ENCODE measurements at places on chromosomes 4 and X. TPM values are rescaled to one million over a fixed set of nuclear protein-coding genes. Genes with fewer than 3 reads are reported as not detected.

- no peak for DNase-seq
These were observed 43.0 kb downstream of the AMELX start for GRCh38 chrX:11336201-11336600.

- no peak for DNase-seq
These were observed 27.8 kb upstream of the FGFBP2 start for GRCh38 chr4:15990570-15991285.

- DNase-seq = no peak
These were observed 36.5 kb downstream of the SHOX start for GRCh38 chrX:666762-667720.

DNA sequence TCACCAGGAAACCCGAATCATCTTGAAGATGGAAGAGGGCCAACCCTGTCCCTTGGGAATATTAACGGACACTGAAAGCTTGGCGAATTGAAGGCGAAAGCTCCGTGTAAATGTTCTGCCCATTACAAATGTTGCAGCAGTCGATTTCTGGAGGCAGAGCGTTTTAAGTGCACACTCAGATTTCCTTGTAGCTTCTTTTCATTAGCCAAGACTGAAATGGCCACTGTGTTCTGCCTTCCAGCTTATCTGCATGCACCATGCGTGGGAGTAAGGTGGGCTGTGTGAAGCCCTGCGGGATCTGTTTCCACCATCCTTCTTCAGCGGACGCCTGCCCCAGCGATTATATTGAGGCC lies 1.3 kb downstream of the SMIM20 start:
- DNase-seq = no peak

GRCh38 chr4:13093170-13093569 lies 391.0 kb downstream of the RAB28 start:
- no peak for DNase-seq

DNA sequence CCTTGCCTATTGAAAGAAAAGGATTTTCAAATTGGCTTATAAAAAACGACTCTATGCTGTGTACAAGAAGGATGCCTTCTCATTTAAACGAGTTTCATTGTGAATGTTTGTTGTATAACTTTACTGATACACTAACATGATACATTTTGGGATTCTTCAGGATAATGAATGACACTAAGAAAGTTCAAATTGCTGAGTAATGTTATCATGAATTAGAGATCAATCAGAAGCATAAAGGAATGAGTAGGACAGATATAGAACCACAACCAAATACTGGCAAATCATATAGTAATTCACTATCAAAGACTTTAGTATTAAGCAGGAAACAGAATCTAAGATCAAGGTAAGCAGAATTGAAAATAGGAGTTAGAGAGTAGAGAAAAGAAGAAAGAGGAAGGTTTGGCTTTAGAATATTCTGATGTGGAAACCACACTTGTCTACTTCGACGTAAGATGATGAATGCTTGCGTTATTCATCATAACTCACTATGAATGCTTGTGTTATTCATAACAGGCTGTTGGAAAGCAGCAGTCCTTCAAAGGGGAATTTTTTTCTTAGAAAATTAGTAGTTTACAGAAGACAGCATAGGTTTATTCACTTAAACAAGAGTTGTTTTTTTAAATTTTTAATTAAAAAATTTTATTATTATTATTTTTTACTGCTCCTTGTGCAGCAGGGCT lies 13.4 kb downstream of the CCDC158 start:
- no peak for DNase-seq

DNA sequence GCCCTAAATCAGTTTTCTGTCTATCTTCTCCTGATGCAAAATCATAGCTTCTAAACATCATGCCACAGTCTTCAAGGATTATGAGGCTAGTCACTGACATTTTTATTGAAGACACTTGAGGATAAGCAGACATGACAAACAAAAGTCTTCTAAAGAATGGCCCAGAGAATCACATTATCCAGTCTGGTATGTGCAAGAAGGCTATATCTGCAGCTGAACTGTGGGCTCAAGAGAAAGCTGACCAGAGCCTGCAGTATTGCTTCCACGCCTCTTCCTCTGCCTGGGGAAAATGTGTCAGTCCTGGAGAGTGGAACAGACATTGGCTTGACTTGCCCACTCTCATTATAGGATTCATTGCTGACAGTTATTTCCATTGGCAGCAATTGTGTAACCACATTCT lies 553.5 kb downstream of the SPOCK3 start:
- no peak for DNase-seq

- DNase-seq = no peak
These were observed 30.9 kb downstream of the BMP2K start for GRCh38 chr4:78806943-78807460.

GRCh38 chr4:78551420-78552351 lies at the start of gene ANXA3:
Gene ANXA3 (plus strand): TSS chr4:78551770. CDS start chr4:78554474, 2,704 bp downstream.
- DNase-seq = peak; percentile 44

DNA sequence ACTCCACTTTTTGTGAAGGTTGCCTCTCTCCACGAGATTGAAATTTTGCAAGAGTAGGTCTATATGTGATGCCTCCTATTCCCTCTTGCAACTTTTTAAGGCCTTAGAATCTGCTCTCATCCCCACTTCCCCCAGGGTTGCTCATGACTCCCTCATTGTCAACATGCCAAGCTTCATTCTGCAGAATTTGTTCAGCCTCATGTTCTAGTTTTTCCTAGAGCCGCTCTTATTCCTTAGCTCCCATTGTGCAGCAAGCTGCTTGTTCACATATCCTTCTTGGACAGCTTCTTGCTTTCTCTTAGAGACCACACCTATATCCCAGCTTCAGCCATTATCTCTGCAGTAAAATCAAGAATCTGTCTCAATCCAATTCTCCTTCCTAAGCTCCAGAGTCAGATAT lies 82.4 kb downstream of the CNGA2 start:
- no peak for DNase-seq

GRCh38 chr4:70722199-70722791 lies 531 bp downstream of the RUFY3 start:
- no peak for DNase-seq

DNA sequence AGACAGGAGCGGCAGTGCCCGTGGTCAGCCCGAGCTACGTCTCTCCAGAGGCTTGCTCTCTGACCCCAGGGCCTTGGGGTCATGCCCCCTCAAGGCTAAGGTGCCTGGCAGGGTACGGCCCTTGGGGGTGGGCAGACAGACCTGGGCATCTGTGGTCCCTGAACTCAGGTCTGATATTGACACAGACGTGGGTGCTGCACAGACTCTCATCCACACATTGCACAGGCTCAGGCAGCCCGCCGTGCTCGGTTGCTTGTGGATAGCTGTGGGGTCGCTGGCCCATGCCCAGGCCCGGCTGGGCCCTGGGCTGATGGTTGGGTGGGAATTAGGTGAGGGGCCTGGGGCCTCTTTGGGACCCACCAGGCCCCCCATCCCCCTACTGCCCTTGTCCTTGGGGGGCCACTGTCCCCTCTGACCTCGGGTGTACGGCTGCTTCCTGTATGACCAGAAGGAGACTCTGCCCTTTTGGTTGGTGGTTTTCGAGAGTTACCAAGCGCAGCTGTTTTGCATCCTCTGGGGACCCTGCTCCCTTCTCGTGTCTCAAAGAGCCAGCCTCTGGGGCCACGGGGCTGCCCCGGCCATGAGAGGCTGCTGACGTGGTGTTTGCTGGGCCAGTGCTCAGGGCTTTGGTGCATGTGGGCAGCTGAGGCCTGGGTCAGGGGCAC lies 10.1 kb downstream of the FGFRL1 start:
- DNase-seq = no peak

DNA sequence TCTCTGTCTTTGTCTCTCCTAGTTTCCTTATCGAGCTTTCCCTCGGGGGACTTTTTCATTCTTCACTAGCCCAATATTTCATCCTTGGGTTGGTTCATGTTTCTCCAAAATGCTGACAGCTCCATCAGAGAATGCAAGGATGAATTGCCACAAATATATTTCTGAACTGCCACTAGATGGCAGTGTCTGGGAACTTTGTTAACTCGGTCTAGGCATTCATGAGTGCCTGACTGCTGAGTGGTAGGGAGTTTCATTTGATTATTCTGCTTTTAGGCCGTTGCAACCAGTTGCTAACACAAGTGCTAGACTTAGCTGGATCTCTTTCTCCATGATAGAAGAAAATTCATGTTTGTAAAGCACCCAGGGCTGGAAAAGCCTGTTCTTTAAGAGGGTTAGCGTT lies 73.5 kb upstream of the RAP2C start:
- no peak for DNase-seq

GRCh38 chrX:48532161-48532560 lies 7.4 kb upstream of the TBC1D25 start:
- no peak for DNase-seq

DNA sequence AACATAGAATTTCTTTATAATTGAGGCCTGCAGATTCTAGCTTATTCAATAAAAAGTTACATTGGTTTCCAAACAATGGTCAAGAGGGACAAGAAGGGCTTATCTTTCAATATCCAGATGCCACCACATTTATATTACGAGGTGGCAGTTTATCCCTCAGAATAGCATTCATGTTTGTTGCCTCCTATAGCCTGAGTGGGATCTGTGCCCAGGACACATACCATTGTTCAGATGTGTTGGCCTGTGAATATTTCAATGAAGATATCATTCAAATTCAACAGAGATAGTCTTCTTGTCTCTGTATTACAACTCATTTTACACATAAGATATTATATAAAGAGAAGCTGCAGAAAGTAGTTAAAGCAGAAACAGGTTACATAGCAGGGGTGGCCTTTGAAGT lies 20.5 kb downstream of the GLRB start:
- no peak for DNase-seq

DNA sequence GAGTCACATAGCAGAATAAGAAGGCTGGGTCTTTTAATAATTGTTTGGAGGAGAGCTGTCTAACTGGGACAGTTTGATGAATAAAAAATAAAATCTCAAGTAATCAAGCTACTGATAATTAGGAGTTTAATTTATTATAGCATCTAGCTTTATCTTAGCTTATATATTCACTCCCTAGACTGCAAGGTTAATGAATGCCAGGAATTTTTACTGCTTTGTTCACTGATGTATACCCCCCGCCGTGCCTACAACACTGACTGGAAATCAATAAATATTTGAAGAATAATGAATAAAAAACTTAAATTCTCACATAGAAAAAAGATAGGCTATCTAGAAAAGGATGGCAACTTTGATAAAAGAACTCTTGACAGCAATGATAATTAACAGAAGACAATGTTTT lies 59.7 kb downstream of the IQCM start:
- no peak for DNase-seq

- DNase-seq = no peak
These were observed 58.3 kb upstream of the MAGEB2 start for GRCh38 chrX:30156880-30157560.

DNA sequence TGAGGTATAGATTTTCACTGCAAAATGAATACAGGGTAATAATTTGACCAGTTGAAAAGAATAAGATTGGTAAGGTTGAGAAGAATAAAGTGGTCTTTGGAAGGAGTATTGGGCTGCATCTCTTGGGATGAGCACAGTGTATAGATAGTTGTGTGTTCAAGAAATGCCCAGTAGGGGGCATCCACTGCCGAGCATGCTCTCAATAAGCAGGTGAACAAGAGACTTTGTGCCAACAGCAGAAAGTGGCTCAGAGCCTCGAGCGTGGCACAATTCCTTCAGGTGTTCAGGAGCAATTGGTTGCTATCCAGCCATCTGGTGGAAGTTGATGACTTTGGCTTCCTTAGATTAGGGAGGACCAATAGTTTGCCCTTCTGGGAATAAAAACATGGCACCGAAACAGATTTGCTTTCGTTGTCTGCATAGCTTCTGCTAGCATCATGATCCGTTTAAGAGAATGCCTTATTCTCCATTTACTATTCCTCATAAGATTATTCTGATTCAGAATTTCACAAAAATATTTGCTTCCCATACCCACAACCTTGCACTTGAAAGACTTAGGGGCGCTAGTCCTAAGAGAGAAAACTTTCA lies 258.1 kb upstream of the NEIL3 start:
- DNase-seq = no peak

DNA sequence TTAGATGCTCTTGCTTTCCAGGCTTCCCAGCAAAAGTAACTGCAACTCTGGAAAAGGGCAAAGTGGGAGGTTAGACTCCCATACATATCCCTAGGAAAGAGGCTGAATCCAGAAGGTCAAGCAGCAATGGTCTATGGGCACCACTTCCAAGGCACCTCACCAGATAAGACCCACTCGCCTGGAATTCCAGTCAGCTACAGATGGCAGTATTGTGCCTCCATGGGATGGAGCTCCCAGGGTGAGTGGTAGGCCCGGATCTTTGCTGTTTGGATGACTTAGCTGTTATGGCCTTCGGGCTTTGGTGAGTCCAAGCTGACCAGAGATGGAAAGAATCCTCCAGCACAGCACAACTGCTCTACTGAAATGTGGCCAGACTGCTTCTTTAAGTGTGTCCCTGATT lies 688.0 kb downstream of the PCDH19 start:
- no peak for DNase-seq

Gene TMEM271
- not detected for total RNA-seq

Gene RRH
- 0.34 TPM for total RNA-seq

Gene IQSEC2
- total RNA-seq = 31.7 TPM

Gene GABRE
- total RNA-seq = 97.8 TPM

Gene SCRG1
- 2.3 TPM for total RNA-seq

Gene PPAT
- 14.0 TPM for total RNA-seq

Gene CLNK
- total RNA-seq = 0.31 TPM
